ENCODE measurements at places on chromosomes 16 and 17.

DNA sequence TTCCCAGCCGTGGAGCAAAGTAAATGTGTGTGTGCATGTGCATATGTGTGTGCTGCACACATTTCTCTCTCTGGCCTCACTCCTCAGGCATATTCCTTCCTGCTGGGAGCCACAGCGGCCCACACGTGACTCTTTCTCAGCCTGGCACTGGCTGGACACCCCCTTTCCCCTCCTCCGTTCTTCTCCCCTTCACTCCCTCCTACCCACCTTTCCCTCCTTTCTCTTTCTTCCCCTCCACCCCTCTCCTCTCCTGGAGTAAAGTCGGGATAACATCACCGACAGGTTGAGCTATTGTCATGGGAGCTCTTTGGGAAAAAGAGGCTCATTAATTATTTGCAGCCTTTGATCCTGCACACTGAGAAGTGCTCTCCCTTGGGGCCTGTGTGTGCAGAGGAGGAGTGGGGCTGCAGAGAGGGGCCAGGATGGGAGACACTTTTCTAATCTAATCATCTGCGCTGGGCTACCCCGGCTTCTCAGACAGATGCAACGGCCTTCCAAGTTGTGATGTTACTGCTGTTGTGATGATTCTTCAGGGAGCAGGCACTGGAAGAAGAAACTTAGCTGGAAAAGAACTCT, 126.3 kb upstream of the HSBP1 start:
- no peak for DNase-seq

DNA sequence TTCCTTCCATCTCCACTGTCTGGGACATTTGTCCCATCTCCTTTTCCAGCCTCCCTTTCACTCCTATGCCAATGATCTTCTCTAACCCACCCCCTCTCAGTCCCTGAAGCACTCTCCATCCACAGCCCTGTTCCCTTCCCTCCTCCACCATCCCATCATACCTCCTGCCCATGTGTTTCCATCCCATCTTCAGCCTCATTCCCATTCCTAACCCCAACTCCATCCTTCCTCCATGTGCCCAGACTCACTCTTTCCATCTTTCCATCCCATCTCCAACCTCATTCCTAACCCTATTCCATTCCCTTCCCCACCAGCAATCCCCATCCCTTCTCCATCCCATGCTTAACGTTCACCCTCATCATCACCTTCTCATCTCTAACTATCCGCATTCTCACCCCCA, 4.3 kb downstream of the IL27 start:
- no peak for DNase-seq

DNA sequence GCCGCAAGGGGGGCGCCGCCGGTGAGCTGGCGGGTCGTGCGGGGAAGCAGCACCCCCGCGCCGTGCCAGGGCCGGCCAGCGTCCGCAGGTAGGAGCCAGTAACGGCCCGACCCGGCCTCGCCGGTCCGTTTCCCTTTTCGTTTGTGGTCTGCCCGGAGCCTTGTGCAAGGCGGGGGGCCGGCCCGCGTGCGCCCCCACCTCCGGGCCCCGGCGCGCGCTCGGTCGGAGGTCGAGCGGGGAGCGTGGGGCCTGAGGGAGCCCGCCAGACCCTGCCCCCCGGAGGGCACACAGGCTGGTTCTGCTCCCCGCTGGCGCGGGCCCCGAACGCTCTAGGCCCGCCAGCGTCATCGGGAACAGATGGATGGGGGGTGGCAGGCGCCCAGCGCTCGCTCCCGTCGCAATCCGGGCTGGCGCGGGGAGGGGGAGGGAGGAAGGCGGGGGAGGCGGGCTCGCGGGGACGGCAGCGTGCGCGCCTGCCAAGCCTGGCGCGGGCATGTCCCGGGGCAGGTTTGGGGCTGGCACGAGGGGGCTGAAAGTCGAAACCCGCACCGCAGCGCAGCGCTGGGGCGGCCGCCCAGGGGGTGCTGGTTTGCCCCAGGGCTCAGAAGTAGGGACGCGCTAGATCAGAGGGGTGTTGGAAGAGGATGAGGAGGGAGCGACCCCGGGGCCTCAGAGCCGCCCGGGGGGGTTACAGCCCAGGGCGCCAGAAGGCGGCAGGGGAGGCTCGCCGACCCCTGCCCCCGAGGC, 1.5 kb upstream of the GSE1 start:
- DNase-seq = no peak

DNA sequence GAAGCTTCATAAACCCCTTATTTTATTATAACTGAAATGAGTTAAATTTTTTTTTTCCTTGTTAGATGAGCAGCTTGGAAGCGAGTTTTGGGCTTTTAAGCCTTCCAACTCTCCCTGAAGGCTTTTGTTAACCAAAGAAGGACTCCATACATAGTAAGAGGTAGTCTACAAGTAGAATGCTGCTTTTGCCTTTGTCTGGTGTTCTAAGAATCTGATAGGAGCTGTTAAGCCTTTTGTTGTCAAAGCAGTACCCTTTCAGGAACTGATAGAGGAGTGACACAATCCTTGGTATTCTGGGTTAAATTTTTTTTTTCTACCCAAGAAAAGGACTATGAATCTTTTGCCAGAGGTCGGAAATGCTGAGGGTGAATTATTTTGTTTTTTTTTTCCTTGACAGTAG, 26.1 kb downstream of the MAP2K4 start:
- no peak for DNase-seq

DNA sequence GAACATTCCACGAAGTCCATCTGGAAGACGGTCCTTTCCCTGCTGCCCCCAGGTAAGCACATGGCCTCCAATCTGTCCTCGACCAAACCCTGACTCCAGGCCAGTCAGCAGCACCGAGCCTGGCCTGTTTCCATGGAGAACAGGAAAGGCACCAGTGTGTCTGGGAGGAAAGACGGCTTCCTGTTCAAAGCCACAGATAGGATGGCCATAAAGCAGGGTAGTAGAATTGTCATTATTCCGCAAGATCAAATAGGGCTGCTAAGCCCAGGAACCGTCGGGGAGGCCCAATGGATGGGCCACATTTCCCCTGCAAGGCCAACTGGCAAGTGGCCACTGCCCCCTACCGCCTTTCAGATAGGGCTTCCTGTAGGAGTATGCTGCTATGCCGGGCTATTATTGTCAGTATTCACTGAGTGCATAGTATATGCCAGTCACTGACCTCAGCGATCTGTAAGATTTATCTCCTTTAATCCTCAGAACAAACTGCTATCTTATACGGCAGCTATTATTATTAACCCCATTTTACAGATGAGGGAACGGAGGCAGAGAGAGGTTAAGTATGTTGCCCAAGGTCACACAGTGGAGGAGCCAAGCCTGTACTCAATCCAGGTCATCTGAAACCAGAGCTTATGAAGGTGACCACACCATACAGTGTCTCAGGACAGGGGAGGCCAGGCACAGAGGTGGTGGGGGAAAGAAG, 23.0 kb upstream of the PLCG2 start:
- no peak for DNase-seq

GRCh38 chr16:81841722-81842121, 62.6 kb downstream of the PLCG2 start:
- no peak for DNase-seq
